ENCODE measurements at places on chromosomes 6 and 20.

DNA sequence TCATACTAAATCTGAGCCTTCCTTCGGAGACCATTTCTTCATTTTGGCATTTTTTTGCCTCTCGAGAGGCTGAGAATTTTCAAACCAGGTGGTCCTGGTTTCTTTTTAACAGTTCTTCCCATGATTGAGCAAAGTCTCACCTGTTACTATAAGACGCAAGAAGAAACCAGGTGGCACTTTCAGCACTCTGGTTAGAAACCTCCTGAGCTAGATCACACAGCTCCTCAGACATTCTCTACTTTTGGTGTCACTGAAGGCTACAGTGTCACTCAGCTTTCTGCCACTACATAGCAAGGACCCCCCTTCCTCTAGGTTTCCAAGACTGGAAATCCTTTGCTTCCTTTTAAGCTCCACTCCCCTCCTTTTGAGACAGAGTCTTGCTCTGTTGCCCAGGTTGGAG is 7.3 kb downstream of the IFNGR1 start:
- DNase-seq: no peak

GRCh38 chr6:4059115-4059777 is 19.7 kb downstream of the FAM217A start:
- peak; percentile 87 for DNase-seq

DNA sequence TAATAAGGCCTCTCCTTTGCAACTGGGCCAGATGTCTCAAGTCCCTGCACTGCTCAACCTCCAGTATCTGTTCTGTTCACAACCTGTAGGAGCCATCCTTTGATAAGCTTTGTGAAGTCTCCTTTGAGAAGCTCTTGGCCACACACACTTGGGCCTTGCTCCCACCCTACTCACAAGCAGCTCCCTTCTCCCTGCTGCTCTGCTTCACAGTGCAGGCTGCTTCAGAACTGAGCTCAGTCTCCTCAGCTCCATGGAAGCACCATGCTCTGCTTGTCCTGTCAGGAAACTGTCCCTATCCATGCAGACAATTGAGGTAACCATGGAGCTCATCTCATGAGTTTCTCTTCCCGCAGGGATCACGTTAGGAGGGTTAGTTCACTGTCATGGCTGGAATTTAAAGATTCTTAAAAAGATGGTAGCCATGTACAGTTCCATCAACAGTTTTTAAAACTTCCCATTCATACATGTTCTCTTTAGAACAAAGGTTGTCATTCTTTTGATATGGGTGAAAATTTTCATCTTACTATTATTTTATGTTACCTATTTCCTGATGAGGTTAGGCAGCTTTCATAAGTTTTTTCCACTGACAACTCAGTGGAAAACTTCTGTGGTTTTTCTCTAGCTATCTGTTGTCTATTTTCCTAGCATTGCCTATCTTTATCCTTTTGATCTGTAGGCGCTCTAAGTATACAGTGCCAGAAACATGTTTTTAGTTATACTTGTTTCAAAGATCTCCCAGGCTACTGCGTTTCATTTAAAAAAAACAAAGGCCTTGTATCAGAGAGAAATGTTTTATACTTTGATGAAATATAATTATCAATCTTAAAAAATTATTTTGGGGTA is 62.6 kb downstream of the AK9 start:
- DNase-seq: no peak

DNA sequence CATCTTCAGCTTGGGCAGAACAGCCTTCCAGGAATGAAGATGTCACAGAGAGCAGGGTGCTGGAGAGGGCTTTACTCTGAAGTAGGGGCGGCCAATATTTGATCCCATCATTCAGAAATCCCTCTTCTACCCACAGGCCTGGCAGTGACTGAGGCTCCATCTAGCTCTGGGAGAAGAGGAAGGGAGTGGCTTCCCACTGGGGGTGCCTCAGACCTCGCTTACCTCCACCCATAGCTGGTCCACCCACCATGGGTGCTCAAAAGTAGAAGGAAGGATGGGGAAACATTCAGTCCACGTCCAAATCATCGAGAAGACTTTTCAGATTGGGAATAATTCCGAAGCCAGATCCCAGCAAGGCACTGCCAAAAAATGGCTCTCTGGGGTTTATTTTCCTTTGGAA is 11.8 kb upstream of the THBD start:
- DNase-seq: no peak

- peak; percentile 34 for DNase-seq
Measured at GRCh38 chr6:45563041-45563440, 185.3 kb upstream of the SUPT3H start.

DNA sequence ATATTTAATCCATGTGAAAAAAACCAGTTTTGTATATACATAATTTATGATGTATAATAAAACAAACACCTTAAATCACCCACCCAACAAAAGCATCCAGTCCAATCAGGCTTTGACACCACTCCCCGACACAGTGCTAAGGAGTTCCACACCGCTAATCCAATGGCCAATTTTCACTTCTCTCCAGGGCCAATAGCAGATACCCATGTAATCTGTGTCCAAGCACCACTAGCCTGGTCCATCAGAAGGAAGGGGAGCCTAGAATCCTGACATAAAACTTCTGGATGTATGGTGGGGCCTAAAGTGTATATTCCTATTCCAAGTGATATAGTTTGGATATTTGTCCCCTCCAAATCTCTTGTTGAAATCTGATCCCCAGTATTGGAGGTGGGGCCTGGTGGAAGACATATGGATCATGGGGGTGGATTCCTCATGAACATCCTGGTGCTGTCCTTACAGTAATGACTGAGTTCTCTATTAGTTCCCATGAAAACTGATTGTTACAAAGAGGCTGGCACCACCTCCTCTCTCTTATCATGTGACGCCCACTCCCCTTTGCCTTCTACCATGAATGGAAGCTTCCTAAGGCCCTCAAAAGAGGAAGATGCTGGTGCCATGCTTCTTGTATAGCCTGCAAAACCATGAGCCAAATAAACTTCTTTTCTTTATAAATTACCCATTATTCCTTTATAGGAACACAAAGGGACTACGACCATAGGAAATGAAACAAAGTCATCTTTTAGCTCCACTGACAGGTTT is 20.8 kb downstream of the RALGAPA2 start:
- no peak for DNase-seq

GRCh38 chr6:33375143-33375671 is 16.4 kb upstream of the KIFC1 start:
- peak; percentile 89 for DNase-seq

GRCh38 chr20:51953731-51954340 is 151.5 kb upstream of the SALL4 start:
- DNase-seq: no peak

GRCh38 chr6:37607944-37608343 is 89.7 kb downstream of the MDGA1 start:
- peak; percentile 39 for DNase-seq

- DNase-seq: no peak
Measured at GRCh38 chr20:64108731-64109681, 1.6 kb upstream of the NPBWR2 start.

DNA sequence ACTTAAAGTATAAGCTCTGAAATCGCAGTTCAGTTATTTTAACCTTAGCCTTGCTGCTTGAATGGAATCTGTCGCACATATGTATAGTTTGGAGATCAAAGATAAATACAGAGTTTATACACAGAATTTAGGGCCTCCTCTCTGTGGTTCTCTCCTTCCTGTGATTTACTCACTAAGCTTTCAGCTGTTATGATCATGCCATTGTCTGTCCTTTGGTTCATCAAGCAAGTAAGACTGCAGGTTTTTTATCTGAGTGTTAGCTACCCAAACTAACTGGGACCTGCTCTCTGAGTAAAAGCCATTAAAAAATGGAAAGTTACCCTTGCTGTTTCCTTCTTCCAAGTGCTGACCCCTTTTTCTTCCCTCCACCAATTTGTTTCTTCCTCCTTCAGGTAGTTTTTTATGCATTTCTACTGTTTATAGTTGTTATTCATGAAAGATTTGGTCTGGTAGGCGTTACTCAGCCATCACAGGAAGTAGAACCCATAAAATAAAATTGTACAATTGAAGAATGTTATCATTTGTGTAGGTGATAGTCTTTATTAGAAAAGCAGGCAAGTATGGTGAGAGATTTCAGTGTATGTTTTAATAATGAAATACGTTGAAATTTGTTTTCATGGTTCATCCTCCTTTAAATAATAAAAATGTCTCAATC is 33.7 kb upstream of the SUMO4 start:
- no peak for DNase-seq

- DNase-seq: peak; percentile 44
Measured at GRCh38 chr6:17987697-17988421, 424 bp upstream of the KIF13A start.

DNA sequence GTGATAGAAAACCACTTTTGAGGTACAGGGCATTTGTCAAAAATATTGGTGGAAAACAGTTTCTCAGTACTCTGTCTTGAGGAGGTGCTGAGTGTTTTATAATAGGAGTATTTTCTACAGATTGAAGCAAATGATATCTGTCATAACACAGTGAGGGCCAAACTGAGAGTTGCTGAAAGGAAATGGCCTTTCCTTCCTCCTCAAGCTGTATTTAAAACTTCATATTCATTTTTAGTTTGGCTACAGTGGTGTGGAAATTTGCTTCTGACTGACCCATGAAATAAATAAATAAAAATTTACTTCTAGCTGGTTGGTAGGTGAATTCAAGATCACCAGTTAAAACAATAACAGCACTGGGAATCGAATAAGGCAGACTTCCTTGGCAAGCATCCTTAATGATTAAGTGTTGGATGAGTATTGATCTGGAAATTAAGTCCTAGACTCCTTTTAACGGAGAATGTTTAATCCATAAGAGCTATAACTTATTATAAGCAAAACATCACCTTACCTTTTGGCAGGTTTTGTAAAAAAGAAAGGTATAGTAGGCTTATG is 828.6 kb upstream of the CITED2 start:
- DNase-seq: no peak

DNA sequence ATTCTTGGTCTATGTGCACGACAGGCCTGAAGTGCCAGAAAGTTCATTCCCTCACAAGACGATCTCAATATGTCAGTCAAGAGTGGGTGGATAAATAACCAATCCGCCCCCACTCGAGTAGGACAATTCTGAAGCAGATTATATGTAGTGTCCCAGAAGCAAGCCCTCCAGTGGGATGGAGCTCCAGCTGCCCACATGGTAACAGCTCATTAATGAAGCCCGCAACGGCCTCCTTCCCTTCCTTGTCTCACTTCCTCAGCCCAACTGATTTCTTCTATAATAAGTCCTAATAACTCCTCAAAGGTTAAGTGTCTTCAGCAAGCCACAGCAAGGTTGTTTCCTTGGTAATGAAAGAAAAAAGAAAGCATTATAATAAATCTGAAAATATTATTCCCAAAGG is 82.1 kb upstream of the F13A1 start:
- no peak for DNase-seq

DNA sequence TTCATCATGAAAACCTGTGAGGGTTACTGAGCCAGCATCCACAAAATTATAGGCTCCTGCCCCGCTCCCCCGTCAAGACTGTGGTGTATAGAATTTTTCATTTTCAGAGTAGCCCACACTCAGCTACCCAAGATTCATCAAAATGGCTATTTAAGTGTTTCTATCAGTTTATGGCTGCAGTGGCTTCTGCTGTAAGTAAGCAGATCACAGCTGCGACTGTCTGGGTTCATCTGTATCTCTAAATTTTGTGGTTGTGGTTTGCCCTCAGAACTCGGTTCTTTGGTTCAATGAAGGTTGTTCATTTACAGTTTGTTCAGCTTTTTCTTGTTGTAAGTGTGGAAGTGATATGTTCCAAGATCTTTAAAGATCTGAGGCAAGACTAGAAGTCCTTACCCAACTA is 284.2 kb downstream of the DOK5 start:
- DNase-seq: no peak

- peak; percentile 42 for DNase-seq
Measured at GRCh38 chr6:44235269-44235668, 11.6 kb upstream of the HSP90AB1 start.

- DNase-seq: no peak
Measured at GRCh38 chr6:150236114-150236513, 93.3 kb downstream of the PPP1R14C start.

DNA sequence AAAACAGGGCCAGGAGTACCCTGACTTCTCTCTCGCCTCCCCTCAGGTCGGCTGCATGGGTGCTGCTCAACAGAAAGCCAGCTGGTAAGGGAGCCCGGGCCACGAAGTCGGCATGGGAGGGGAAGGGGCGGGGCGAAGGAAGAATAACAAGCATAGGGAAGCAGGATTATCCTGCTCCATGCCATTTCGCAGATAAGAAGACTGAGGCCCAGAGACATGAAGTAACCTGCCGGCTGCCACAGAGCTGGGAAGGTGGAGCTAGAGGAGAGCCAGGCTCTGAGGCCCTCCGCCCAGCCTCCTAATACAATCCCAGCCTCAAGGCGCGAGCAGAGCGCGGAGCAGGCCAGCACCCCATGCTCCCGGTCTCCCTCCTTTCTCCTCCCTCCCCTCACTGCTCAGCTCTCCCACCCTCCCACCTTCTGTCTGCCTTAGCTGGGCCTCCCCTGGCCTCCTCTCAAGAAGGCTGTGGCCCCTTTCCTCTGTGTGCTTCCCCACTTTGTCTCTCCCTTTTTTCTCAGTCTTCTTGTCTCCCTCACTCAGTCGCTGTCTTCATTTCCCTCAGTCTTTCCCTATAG is 13.2 kb upstream of the HMGA1 start:
- DNase-seq: no peak

DNA sequence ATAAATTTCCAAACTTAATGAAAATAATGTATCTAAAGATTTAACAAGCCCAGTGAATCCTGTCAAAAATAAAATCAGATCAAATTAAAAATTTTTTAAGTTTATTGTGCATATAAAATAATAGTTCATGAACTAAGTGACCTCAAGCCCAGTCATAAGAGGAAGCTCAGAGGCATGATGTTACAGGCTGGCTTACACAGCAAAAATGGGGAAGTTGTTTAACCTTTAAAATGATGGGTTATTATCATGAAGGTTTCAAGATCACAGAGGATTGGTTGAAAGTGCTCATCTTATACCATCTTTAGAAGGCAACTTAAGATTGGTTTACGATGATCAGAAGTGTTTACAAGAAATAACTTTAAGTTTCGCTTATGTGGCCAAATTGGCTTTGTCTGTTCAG is 102.5 kb downstream of the PAK5 start:
- DNase-seq: no peak

- DNase-seq: no peak
Measured at GRCh38 chr6:1063671-1064355, 248.1 kb upstream of the FOXQ1 start.

GRCh38 chr20:62239278-62239879 is 1.1 kb downstream of the OSBPL2 start:
- no peak for DNase-seq

- no peak for DNase-seq
Measured at GRCh38 chr6:158061709-158062461, 80.2 kb downstream of the SYNJ2 start.

DNA sequence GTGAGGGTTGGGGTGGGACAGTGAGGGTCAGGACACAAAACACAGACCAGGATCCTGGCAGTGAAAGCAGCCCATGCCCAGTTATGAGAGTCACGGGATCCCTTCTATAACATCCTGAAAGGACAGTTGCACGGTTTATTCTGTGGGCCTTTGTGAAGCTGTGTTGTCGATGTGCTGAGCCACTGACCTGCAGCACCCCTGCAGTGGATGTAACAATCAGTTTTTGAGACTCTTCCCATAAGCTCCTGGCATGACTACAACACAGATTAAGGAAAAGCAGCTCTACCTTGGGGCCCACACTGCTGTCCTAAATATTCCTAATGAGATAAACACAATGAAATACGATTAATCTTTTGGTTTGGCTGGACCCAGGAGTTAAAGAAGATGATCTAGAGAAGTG is 3.7 kb downstream of the PYGB start:
- DNase-seq: no peak

- DNase-seq: no peak
Measured at GRCh38 chr6:144646093-144647056, 361.2 kb downstream of the UTRN start.

- no peak for DNase-seq
Measured at GRCh38 chr20:3710703-3711483, 1.5 kb downstream of the SIGLEC1 start.

GRCh38 chr6:145036236-145036635 is 699.1 kb downstream of the EPM2A start:
- no peak for DNase-seq

Data from amniotic epithelial cell (primary cell).